ENCODE measurements at places on chromosomes 5 and 9.

DNA sequence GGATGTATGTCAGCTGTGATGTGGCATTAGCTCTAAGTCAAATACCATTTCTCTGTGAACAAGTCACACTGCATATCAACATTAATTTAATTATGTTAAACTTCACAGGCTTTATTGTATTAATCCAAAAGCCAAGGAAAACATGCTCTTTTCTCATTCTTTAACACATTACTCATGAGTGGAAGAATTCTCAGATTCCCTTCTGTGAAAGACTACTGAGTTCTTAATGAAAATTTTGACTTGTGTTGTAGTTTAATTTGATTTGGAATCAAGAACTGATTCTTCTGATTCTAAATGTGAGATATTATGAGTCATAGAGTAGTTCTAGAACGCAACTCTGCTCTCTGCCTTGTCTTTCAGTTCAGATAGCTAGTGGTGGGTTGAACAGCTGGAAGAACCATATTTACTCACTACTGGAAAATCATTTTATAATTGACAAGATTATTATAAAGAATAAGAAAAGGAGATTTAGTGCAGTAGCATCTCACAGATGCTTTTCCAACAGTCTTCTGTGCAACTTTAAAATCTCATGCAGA lies 90.6 kb downstream of the VCAN start:
- no peak for DNase-seq

GRCh38 chr5:72441862-72442540 lies 65.2 kb downstream of the ZNF366 start:
- no peak for DNase-seq

GRCh38 chr5:54637654-54638053 lies 120.1 kb downstream of the SNX18 start:
- DNase-seq = no peak

GRCh38 chr5:113083481-113083880 lies 106.9 kb downstream of the DCP2 start:
- no peak for DNase-seq

DNA sequence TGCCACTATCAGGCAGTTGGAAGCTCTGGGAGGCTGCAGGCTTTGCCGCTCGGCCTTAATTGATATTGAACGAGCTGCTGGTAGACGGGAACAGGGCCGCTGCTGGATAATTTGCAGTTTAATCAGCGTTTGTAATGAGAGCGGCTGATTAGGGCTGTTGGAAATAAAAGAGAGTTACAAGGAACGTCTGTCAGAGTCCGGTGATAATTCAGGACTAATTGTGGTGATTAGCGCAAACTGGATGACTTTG lies 68.2 kb upstream of the TBCA start:
- DNase-seq = no peak

GRCh38 chr9:129381481-129381957 lies 203.5 kb upstream of the IER5L start:
- DNase-seq = no peak

GRCh38 chr5:34529581-34530331 lies 126.4 kb upstream of the RAI14 start:
- DNase-seq = no peak

- DNase-seq = no peak
Observed at GRCh38 chr5:80963521-80963895, 3.3 kb downstream of the RASGRF2 start.

DNA sequence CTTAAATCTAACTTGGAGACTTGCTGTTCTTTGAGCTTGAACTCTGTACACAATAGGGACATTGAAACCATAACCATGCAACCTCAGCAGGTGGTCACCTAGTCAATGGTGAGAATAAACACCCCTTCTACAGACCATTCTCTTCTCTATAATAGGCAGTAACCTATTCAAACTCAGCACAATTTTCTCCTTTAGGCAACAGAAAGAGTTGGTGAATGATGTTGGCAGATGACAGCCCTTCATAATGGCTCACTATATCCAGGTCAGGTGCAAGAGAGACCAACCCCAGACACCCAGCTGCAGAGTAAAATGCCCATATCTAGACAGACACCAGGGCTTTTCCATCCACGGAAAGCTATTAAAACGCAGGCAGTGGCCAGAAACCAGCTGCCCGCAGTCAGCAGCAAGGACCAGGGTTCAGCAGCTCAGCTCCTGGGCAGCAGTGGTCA lies 106.7 kb downstream of the SERINC5 start:
- no peak for DNase-seq

DNA sequence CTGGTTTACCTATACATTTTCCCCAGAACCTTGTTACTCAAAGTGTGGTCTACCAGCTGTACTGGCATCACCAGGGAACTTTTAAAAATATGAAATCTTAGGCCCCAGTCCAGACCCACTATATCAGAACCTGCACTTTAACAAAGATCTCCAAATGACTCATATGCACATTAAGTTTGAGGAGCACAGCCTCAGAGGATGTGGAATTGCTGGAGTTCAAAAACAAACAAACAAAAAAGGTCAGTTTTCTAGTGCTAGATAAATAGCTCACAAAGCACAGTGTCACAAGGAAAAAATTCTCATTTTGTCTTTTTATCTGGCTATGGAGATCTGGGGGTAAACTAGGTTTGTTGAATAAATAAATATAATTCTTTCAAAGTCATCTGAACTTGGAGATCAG lies 68.9 kb upstream of the ANKRD55 start:
- DNase-seq = no peak
